GM12891 (cell line): ENCODE measurements at places on chromosomes 12 and 14.

GRCh38 chr14:85576848-85577542, 47.1 kb downstream of the FLRT2 start:
- DNase-seq, result no peak

- DNase-seq, result no peak
Observed at GRCh38 chr14:92500491-92500941, 13.1 kb upstream of the RIN3 start.

- DNase-seq, result no peak
Observed at GRCh38 chr12:7058163-7058845, 2.2 kb upstream of the C1S start.

DNA sequence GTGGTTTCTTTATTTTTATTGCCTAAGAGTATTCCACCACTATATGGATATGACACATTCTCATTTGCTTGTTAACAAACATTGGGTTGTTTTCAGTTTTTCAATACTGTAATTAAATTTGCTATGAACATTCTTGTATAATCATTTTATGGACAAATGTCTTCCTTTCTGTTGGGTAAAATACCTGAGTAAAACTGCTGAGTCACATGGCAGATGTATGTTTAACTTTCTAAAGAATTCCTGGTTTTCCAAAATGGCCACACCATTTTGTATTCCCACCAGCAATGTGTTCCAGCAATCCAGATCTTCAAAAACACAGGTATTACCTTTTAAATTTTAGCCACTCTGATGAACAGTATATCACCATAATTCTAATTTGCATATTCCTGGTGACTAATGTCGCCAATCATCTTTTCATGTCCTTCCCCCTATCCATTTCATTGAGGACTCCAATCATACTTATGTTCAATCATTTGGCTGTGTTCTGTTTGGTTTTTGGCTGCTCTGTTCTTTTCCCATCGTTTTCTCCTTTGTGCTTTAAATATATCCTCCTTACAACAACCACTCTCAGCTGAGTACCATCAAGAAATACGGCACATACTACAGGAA, 36.0 kb downstream of the CDK17 start:
- DNase-seq, result no peak

- DNase-seq, result no peak
Observed at GRCh38 chr12:130677957-130678558, 38.0 kb downstream of the RIMBP2 start.

DNA sequence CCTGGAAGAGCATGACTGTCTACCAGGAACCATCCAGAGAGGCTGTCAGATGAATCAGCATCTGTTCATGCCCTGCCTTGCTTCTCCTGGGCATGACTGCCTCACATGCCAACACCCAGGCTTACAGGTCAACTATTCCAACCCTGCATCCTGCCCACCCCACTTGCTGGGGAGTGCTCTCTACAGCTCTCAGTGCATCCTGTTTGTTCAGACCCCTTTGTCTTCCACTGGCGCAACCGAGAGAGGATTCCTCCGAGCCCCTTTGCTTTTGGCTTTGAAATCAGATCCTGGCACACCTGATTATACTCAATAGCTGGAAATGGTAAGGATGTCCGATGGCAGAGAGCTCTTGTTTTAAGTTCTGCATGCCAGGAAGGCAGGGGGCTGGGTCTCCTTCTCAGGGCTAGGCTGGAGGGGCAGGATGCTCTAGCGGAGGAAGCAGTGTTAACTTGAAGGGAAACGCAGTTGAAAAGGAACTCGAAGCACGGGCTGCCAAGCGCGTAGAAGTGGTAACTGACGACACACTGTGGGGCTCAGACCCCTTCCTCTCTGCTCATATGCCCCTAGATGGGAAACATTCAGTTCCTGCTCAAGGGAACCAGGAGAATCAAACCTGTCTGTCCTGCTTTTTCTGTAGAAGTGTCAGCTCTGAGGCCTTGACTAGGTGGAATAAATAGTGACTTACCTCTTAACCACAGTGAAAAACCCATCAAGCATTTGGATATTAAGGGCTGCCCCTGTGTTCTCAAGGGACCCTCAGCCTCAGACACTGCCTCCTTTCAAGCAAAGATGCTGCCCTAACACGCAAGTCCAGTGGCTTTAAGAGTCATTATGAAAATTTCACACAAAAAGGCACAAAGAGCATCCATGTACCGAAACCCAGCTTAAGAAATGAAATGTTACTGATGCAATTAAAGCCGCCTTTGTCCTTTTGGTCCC, 297.5 kb downstream of the ZFP36L1 start:
- DNase-seq, result no peak

DNA sequence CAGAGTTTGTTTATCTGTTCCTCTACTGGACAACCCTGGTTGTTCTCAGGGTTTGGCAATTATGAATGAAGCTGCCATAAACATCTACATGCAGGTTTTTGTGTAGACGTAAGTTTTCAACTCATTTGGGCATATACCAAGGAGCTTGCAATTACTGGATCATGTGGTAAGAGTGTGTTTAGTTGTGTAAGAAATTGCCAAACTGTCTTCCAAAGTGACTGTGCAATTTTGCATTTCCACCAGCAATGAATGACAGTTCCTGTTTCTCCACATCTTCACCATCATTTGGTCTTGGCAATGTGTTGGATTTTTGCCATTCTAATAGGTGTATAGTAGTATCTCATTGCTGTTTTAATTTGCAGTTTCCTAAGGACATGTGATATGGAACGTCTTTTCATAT, 39.8 kb upstream of the FBXO33 start:
- no peak for DNase-seq

- DNase-seq, result peak; percentile 30
Observed at GRCh38 chr12:115572440-115572839, 705.1 kb downstream of the MED13L start.

GRCh38 chr14:29097476-29097875, 330.9 kb downstream of the FOXG1 start:
- DNase-seq, result no peak

- no peak for DNase-seq
Observed at GRCh38 chr12:30420561-30420960, 275.1 kb downstream of the IPO8 start.

DNA sequence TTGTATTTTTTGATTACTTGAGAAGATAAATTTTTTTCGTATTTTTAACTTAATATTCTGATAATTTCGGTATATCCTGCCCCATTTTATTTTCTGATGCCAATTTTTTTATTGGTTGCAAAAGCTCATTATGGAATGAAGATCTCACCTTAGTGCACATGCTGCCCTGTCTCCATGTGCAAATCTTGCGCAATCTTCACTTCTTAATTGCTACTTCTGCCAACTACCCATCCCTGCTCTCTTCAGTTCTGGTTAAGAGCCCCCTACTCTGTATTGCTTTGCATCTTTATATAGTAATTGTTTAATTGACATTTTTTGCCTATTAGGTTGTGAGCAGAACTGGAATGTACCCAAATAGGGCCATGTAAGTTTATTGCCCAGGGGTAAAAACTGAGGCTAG, 20.5 kb upstream of the LRRK2 start:
- DNase-seq, result no peak

- no peak for DNase-seq
Observed at GRCh38 chr12:104280717-104281458, 22.7 kb upstream of the EID3 start.

DNA sequence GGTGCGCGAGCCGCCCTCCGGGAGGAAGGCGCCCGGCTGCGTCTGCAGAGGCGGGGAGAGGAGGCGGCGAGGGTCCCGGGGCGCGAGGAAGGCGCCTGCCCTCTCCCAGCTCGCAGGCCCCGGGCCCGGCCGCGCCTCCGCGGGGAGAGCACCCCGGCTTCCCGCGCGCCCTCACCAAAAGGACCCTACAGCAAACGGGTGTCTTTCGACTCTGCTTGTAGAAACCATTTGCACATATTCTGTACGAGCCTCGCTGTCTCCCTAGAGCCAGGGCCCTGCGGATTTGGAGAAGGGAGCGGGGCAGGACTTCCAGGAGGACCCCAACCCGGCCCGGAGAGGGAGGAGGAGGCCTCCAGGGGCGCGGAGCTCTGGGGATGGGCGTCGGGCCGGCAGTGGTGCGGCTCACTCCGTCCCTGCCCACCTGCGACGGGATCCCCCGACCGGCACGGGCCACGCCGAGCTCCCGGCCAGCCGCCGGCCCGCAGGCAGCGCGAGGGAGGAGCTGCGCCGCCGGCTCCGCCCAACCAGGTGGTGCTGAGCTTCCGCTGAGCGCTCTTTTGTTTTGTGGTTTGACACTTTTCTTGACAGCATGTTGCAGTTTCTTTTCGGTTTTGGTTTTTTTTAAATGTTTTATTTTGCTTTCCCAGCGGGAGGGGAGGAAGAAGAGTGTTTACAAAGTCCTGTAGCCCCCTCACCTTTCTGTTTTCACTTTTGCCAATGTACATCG, 103.3 kb upstream of the FKBP4 start:
- DNase-seq, result peak; percentile 70

- no peak for DNase-seq
Observed at GRCh38 chr12:132622437-132623071, 4.0 kb downstream of the P2RX2 start.

DNA sequence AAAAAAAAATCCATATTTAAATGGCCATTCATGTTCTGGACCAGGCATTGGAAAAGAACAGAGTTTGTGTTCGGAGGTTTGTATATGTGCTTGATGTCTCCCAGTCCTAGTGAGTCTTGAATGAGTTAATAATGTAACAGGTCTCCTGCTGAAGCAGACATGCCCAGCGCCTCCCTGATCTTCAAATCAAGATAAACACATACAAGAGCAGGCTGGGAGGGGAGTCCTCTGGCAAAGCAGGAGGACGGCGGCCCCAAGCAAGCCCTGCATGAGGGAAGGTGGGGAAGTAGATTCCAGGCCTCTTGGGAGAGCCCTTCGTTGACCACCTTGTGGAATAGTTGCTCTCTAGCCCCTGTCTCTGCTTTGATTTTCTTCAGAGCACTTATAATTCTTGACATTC, 156.3 kb downstream of the ZFP36L1 start:
- DNase-seq, result no peak

- DNase-seq, result no peak
Observed at GRCh38 chr14:101087614-101088394, 184.3 kb upstream of the RTL1 start.

- no peak for DNase-seq
Observed at GRCh38 chr12:95169368-95169767, 47.9 kb downstream of the FGD6 start.

- DNase-seq, result no peak
Observed at GRCh38 chr12:24444634-24445033, 495.2 kb upstream of the SOX5 start.

DNA sequence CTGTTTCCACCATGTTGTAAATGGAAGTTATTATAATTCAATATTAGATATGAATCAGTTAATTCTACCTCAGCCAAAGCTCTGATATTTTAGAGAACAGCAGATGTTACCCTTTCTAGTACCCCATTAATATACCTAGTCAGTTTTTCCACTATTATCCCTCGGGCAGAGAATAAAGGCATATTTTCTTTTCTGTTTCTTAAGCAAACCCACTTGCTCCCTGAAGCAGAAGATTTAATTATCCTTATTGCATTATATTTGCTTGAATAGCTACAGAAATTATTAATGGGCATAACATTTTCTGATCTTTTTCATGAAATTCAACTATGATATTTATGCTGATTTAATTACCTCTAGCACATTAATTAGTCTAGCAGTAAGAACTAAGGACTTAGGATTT, 832.9 kb upstream of the FBXO33 start:
- no peak for DNase-seq

DNA sequence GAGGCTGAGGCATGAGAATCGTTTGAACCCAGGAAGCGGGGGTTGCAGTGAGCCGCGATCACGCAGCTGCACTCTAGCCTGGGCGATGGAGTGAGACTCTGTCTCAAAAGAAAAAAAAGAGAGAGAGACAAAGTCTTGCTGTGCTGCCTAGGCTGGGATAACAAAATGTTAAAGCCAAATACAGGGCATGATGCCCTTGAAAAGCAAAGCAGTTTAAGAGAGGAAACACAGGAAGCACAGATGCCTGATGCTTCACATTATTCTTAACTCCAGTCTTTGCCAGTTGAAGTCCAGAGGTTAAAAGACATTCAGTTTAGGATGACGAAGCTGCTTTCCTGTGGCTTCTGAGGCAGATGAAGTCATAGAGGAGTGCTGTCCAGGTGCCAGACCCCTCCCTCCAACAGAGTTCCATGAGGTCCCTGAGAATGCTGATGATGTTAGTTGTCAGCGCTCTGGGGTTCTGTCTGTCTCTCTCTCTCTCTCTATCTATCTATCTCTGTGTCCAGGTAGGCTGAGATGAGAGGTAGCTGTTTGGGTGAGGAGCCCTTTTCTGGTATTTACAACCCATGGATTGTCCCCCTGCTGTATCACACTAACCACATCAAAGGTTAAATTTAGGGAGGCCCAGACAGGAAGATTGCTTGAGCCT, 4.9 kb upstream of the MRPL52 start:
- no peak for DNase-seq

- no peak for DNase-seq
Observed at GRCh38 chr12:25248732-25249131, 2.0 kb downstream of the KRAS start.

DNA sequence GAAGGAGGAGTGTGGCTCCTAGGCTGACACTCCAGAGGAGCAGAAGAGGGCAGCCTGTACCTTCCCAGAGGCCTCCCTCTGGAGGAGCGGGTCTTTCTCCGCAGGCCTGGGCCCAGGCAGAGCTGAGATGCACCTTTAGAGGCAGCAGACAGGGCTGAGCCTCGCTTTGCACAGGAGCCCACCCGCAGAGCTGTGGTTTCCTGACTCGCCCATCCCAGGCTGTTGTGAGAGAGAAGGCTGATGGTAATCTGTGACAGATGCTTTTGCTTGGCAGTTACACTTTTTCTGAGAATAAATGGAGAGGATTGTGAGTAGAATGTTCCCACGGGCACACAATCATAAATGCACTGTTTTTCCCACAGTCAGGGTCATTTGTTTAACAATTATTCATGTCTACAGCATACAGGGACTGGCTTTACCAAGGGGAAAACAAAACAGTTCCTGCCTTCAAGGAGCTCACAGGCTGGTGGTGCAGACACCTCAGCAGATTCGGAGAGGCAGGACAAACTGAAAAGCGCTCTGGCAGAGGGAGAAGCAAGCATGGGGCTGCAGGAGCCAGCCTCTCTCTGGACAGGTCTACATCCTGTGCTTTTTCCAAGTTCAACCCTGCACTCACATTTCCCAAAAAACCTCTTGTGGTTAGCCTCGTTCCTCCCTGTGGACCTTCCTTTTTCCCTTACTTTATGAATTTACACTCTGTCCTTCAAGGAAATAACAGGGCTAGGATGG, 13.9 kb downstream of the EVL start:
- no peak for DNase-seq

DNA sequence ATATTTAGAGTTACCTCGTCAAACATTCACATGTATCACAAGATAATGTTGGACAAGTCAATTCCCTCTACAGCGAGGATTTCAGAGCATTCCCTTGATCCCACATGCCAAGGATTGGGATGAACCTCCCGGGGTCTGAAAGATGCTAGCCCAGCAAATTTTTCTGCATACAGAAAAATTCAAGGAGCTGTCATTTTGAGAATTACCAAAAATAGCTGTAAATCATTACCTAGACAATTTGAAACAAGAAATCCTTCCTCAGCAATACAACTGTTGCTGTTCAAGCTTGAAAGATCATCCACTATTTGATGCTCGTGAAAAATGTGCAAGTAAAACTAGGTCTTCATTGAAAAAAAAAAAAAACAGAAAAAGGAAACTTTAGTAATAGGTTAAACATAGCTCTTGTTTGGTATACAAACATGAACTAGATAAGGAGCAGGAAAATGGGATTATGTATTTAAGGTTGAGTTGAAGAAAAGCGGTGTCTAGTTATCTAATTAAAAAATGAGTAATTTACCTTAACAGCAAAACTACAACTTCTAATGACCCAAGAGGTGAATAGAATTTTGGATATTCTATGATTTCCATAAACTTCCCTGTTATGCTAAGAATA, 73.1 kb downstream of the NTN4 start:
- DNase-seq, result no peak
